ENCODE measurements at places on chromosomes 12 and 14.

DNA sequence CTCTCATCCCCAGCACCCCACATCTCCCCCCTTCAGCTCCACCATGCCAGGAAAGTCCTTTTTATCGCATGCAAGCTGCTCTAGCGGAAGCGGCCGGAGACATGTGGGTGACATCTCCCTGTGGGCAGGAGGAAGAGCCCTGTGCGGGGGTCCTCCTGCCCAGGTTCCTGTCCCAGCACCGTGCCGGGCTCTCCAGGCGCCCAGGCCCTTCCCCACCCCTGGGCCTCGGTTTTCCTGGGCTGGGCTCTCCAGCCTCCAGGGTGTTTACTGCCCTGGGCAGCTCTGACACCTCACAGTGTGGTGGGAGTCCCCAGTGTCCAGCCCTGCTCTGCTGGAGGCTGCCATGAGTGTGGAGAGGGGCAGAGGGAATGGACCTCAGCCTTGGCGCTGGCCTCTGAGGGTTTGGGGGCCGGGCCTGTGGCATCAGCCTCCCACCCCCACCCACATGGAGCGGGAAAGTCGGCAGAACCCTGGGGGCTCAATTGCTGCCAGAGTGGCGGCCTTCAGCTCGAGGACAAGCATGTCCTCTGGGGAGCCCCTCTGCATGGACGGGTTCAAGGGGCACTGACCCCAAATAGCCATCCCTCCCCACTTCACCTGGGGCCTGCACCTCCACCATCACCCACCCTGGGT is 16.9 kb downstream of the ASPG start:
- no peak for DNase-seq

DNA sequence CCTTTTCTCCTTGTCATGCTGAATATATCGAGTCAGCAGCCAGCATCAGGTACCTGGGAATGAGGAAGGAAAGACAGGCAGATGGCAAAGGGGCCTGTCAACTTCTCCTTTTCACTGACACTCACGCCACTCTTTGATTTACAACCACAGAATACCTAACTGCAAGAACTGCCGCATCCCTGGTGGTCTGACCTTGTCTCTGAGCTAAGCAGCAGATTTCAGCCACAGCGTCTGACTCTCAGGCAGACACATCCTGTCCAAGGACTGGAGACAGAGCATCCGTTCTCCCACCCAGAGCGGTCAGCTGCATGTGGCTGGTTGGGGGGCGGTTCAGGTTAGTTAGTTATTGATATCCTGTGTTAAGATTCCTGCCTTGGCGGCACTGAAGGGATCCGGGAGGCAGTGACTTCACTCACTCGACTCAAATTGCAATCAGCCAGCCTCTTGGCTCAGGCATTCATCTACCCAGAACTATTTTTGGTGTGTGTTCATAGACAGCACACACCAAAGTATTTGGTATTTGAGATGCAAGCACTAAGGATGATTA is 11.2 kb upstream of the MAP1LC3B2 start:
- no peak for DNase-seq

DNA sequence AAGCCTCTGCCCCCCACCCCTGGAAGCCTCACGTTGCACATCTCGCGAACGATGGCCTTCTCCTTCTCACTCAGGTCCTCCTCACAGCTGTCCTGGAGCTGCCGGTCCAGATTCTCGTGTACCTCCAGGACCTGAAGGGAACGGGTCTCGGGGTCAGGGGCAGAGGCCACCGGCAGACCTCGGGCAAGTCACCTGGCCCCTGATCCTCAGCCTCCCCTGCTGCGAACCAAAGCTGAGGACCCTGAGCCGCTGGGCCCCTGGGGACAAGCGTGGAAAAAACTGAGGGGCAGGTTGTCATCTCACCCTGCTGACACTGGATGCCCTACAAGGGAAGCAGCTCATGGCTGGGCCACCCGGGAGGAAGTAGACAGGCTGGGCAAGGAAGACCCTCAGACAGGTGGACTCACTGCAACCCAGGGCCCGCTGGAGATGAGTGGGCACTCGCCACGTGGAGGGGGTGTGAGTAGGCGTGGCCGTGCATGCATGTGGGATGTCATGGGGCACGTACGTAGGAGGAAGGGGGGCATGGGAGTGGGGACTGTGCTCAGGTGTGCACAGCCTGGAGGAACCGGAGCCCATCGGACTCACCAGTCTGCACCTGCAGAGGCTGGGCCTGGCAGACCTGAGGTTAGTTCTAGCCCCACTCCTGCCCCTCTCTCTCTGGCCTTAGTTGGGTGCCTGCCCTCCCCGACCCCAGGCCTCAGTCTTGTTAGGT is 35.1 kb downstream of the CCNK start:
- no peak for DNase-seq

DNA sequence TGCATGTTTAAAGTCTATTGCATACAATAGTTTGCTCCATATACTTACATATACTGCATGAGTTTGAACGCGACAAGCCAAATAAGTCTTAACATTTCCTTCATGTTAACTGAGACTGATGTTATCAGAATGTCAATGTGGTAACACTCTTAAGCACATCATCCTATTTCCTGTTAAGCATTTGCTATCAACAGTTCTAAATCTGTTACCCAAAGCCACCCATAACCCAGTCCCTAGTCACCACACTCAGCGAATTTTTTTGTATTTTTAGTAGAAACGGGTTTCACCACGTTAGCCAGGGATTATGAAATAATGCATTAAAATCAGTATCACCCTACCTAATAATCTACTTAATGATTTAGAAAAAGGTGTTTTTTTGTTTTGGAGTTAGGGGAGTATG is 39.4 kb downstream of the HNRNPC start:
- DNase-seq, result no peak

- DNase-seq, result peak; percentile 67
These were observed 896 bp downstream of the EIF5 start for GRCh38 chr14:103334644-103335622.

DNA sequence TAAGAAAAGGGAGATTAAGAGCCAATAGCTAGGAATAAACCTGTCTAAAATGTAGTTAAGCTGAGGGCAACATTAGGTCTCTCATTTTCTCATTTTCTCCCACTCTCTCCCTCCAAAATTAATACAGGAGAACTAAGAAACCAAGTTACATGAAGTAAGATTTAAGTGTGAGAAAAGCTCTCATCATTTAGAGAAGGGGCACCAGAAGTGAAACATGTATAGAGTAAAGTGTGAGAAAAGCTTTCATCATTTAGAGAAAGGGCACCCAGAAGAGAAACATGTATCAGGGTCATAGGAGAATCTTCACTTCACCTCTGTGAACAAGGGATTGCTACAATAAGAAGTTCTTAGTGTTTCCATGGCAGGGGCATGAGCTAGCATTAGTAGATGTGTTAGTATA is 132.4 kb upstream of the CNTN1 start:
- no peak for DNase-seq

- DNase-seq, result no peak
These were observed 76.9 kb downstream of the SUSD6 start for GRCh38 chr14:69688299-69688649.

DNA sequence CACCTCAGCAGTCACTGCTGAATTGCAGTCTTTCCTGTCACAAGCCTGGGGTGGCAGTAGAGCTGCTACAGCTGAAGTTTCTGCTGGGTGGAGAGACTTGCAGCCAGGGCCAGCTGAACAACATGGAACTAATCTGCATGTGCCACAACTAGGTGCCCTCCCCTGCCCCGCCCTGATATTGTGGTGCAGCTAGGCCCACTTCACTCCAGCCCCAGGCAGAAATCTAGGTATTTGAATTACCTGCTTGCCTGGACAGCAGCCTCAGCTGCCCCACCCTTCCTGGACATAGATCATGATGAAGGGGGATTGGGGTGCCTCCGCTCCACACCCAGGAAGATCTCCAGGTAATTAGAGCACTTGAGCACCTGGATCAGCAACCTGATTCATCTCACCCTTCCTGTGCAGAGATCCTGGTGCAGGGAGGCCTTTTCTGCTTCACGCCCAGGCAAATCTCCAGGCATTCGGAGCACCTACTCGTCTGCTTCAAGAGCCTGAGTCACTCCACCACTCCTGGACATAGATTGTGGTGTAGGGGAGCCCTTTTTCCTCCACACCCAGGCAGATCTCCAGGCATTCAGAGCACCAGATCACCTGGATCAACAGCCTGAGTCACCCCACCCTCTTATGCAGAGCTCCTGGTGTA is 477.0 kb downstream of the SOX5 start:
- no peak for DNase-seq

DNA sequence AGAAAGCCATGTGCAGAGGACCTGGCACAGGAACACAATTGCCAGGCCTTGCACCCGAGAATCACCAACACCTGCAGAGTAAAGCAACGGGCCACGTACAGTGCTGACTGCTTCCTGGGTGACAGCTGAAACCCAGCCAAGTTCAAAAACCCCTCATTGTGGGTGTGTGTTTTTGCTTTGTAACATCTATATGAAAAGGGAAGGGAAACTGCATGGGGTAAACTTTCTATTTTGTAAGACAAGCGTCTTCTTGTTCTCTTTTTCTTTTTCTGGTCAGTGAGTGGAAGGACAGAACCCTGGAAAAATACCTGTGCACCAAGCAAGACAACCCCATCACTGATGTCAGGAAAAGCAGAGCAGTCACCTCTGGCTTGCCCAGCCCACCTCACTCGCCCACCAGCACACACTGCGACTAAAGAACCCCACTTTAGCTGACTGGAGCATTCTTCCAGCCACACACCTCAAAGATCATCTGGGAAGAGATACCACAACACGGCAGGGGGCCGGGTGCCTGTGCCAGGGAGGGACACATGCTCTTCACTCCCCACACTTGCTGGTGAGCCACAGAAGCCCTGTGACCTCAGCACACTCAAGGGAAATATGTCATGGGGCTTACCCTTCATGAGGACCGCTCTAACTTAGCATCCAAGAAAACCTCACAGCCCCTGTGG is 172.3 kb downstream of the NDUFA12 start:
- DNase-seq, result no peak

DNA sequence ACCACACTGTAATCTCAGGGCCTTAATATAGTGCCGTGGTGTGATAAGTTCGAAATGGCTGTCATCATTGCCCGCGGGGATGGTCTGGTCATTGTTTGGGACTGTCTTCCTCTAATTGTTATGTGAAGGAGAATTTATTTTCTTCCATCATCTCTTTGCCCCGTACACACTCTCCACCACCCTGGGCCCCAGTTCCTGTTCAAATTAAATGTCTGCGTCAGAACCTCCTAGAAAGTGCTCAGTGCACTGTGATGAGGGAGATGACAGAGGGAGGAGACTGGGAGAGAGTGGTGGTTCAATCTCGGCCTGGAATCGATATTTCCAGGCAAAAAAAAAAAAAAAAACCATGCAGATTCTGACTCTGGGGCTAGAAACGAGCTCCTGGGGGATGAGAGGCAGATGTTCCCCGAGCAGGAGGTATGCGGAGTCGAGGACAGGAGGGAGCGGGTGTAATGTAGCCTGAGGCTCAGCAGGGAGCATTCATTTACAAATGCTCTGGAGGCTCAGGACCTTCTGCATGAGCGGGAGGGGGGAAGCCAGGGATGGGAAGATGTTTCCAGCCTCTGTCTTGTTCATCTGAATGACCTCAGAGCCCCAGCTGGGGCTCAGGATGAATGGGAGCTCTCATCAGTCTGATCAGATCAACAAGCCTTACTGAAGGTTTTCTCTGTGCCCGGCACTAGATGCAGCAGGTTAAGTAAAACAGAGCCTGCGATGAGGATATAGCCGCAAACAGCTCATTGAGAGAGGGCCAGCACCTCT is 219.5 kb downstream of the TBX5 start:
- DNase-seq, result no peak

DNA sequence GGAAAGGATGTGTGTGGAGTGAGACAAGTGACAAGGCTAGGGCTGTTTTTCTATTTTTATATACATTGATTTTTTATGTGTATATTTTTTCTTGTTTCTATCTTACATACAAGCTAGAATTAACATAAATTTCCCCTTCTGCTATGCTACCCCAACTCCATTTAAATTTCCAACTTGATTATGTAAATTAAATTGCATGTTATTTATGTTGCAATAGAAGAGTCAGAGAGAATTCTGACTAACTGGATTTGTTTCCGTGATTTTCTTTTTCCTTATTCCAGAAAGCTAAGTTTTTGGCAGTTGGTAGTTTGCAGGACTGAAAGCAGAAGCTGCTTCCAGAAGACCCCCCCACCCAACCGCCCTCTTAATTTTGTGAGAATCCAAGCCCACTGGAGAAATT is 8.9 kb upstream of the YBX3 start:
- no peak for DNase-seq

- no peak for DNase-seq
These were observed 206.2 kb downstream of the CHST11 start for GRCh38 chr12:104662908-104663307.

DNA sequence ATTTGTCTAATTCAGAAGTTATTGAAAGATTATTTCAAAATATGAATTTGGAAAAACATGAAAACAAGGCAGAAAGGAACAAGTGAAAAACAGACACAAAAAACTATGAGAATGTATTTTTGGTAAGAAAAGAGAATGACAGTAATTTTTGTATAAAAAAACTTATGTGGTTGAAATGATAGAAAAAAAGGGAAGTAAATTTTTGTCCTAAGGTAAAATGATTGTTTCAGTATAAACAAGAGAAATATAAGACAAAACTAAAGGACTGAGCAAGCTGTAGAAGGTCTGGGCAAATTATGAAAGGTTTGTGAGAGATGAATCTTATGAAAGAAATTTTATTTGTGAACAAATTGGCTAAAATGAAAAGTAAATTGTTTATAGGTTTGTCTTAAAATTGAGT is 44.6 kb downstream of the CEP83 start:
- DNase-seq, result no peak

DNA sequence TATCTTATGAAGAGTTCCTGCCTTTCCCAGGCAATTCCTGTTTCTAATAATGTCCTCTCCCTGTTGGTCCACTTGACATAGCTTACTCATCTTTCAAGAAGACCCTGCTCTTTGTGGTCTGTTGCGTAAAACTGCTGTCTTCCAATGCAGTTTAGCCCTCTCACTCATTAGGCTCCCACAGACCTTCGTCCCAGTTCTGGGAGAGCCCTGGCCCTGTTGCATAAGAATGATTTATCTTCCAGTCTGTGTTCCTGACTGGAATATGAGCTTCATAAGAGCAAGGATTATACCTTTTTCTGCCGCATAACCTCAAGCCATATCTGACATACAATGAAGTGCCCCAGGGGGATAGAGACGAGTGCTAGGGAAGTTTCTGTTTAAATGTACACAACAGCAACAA is 365.9 kb upstream of the NOVA1 start:
- no peak for DNase-seq
